ENCODE measurements at places on chromosomes 12 and 14.

DNA sequence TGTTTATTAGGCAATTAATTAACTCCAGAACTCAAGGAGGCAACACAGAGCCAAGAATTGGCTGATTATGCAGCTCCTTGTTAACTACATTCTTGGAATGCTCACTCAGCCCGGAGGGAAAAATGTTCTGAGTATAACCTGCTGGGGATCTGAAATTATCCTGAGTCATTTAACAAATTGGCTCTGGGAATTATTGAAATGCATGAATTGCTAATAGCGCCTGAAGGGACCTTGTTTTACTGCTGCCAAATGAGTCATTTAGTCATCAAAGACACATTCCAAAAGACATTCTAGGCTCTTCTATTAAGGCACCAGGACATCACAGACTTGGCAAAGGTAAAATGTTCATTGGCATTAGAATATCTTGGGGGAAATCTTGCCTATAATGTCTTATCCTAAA lies 13.0 kb downstream of the TMEM52B start:
- DNase-seq, result no peak

- no peak for DNase-seq
Observed at GRCh38 chr14:46490238-46490685, 161.3 kb downstream of the RPL10L start.

DNA sequence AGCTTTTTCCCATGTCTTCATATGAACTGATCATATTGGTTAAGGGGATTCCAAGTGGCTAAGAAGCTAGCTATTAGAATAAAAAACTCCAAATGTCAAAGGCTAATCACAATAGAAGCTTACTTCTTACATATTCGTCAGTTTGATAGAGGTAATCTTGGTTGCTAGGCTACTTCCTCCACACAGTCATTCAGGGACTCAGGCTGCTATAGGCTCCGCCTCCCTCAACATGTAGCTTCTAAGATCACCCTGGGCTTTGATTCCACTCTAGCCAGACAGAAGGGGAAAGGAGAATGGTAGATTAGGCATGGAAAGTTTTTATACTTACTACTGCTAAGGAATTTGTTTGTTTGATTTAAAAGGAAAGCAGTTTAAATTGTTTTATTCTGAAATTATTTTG lies 207.9 kb downstream of the EFCAB11 start:
- no peak for DNase-seq

DNA sequence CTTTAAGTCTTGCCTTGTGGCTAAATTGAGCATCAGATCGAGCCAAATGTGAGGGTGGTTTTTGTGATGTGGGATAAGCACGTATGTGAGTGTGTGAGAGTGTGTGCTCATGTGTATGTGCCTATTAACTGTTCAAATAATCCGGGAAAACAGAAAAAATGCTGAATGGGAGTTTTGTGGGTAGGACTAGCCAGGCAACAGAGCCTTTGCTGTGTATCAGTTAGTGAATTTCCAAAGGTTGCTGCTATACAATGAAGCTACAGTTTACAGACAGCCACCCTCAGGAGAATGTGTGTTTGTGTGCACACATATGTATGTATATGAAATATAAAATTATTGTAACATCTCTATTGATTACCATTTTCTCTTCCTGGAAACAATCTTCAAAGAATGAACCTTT lies 154.0 kb downstream of the SOX5 start:
- DNase-seq, result no peak

- DNase-seq, result no peak
Observed at GRCh38 chr12:46950094-46950493, 124.3 kb upstream of the SLC38A4 start.

DNA sequence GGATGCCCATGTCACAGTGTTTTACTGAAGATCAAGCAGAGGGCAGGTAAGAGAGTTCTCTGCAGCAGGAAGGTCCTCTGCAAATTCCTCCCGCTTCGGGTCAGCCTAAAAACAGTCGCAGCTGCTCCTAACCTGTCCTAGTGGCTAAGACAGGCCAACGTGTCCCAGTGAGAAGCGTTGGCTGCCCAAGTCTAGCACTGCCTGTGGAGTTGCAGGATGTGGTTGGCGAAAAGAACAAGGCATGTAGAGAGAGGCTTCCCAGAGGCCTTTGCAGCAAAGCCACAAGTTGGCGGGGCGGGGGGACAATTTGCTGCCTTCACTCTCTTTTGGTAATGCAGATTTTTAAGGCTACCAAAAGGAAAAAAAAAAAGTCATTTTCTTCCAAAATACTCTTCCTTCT lies 340.1 kb downstream of the BCL11B start:
- DNase-seq, result no peak

GRCh38 chr12:90299666-90300065 lies 591.0 kb upstream of the ATP2B1 start:
- DNase-seq, result no peak

DNA sequence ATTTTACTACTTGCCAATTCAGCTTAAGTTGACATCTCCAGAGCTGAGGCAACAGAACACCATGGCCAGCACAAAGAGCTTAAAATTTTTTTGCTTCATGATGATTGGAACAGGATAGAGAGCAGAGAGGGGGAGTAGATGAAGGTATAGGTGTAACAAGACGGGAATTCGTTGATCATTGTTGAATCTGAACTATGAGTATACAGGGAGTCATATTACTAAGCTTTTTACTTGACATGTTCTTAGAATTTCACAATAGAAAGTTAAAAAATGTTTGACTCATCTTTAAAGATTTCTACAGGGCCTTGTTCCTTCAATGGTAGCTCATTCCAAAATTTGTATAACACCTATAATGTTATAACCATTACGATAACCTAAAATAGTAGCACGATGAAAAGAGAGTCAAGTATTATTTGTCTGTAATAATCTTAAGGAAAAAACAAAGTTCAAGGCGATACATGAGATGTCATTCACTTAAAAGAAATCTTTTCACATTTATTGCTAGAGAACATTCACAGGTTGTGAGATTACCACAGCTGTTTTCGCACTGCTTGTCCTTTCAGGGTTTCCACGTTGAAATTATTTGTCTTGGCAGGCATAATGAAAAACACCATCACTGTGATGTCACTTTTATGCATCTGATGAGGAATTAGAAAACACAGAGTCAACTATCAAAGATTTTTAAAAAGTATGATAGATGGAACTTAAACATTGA lies 33.9 kb downstream of the SPX start:
- DNase-seq, result no peak

DNA sequence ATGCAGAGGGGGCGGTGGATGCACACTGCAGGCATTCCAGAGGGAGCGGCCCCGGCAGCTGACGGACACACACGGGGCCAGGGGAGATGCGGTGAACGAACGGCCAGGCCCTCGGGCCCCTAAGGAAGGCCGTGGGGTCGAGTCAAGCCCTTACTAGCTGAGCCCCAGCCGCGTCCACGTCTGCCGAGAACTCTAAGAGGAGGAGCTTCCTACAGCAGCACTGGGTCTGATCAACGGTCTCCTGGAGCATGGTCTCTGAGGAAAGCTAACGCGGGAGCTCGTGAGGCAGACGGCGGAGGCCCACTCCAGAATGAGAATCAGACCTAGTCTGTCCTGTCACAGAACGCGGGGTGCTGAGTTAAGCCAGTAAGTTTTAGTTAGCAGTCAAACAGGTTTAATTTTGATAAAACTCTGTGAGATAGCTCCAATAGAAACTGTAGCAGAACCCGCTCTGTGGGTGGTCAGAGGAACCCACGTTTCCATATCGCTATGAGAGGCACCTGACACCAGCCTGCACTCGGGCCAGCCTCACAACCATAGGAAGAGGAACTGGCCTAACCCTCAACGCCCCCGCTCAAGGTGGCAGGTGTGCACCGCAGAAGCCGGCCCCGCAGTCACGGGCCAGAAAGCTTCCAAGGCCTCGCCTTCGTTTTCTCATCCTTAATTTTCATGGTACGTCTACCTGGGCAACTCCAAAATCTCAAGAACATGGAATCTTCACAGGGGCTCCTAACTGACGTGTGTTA lies 55.5 kb downstream of the CDC42BPB start:
- DNase-seq, result no peak

- peak; percentile 48 for DNase-seq
Observed at GRCh38 chr14:77498120-77498979, at the start of gene ISM2. Gene ISM2, minus strand, starts transcription at chr14:77498816. Its CDS starts 23 bp downstream, at chr14:77498793.

DNA sequence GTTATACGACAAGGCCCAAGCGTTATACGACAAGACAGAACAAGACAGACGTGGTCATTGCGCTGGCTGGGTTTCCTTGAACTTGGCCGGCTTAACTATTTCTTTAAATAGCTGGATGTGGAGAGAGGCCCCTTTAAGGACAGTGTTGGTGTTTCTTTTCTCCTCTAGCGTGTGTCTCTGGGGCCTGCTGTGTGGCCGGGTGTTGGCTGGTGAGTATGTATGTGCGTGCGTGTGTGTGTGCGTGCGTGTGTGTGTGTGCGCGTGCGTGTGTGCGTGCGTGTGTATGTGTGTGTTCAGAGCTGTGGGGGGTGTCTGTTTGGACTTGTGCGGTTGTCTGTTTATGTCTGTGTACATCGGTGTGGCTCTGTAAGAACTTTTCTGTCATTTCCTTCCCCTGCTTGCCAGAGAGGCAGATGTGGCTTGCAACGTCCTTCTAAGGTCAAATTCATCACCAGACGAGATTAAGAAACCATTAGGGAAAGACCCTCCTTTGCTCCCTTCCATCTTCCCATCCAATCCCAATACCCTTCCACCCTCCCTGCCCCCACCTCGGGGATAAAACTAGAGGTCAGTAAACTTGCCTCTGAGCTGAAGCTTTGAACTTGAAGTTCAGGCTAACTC lies 78.6 kb upstream of the TBX3 start:
- no peak for DNase-seq

Data from NCI-H1092 (cell line).